Activated CD8-positive, alpha-beta memory T cell treated with anti-CD3 and anti-CD28 coated beads, Interleukin-2, amount 10 ng/mL, durations not matched to agents 7 days and 5 days (primary cell): ENCODE measurements at places on chromosomes 2 and 18.

DNA sequence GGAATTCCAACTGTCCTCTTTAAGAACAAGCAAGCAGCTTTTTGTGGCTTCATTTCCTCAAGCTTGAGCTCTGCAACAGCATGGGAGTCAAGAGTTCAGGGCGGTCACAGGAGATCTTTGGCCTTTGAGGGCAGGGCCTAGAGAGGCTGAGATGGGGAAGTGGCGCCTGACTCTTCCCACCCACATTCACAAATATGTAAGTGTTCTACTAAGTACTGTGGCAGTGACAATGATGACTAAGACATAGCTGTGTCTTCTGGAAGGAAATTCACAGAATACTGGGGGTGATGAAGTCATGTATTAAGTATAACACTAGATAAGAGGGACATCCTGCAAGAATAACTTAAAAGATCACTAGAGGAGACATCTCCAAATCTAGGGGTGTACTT lies 15.0 kb downstream of the RND3 start:
- no peak for DNase-seq

DNA sequence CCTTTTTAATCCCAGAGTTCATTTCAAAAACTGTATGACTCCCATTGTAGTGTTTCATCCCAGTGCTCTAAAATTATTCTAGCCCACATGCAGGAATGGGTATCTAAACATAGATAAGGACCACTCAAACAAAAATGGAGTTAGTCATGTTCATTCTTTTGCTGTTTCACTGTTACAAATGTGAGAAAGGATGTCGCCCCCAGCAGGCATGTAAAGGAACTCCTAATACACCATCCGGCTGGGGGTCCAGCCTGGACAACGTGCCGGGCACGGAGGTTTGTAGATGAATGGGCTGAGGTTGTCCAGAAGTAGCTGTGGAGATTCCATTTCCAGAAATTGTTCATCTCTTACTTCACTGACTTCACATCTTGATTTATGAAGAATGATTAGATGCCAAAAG lies 101.9 kb upstream of the RAB12 start:
- no peak for DNase-seq

- DNase-seq = no peak
Measured at GRCh38 chr2:11456251-11456650, 9.7 kb downstream of the E2F6 start.

- DNase-seq = no peak
Measured at GRCh38 chr18:79397830-79398761, 2.4 kb downstream of the NFATC1 start.

DNA sequence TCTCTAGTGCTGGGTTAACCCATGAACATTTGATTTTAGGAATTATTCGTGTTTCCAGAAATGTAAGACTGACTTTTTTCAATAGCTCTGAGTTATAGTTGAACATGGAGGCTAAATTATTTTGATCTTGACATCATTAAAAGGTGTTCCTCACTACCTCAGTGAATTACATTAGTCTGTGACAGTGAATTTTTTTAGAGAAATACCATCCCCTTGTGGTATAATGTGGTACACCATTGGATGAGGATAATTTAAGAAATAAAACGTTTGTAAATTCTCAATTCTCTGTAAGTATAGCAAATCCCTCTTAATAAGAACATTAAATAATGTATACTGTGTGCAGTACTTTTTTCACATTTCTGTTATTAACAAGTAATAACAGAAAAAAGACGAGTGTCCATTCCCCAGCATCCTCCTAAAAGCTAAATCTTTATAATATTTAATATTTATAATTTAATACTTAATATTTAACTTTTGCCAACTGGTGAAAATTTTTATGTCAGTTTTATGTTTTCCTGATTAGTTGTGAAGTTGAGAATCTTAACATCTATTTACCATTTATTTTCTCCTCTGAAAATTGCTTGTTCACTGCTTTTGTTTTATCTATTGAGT lies 70.3 kb upstream of the CWC22 start:
- DNase-seq = no peak

DNA sequence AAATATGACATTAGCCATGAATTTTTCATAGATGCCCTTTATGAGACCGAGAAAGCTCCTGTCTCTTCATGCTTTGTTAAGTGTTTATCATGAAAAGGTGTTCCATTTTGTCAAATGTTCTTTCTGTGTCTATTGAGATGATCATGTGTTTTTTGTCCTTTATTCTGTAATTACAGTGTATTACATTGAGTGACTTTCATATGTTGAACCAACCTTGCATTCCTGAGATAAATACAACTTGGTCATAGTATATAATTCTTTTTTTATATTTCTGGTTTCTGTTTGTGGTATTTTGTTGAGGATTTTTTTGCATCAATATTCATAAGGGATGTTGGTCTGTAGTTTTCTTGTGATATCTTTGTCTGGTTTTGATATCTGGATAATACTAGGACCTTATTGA lies 52.9 kb upstream of the HPCAL1 start:
- no peak for DNase-seq

- DNase-seq = no peak
Measured at GRCh38 chr2:154207288-154208047, 335.7 kb downstream of the GALNT13 start.

- DNase-seq = no peak
Measured at GRCh38 chr2:104433657-104434056, 420.3 kb upstream of the POU3F3 start.

DNA sequence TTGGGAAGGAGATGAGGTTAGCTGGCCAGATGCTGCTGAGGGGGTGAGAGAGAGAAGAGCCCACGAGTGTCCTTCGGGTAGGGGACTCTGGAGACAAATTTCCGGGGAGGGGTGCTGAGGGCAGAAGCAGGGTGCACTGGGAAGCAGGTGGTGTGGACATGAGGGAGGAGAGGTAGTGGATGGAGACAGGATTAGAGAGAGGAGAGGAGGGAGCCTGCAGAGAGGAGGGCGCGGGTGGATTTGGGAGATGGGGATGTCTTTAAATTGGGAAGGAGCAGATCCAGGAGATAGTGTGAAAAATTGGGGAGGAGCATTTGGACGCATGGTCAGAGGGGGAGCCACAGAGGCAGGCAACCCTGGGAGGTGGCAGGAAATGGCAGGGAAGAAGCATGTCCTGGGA lies 154.7 kb downstream of the DYSF start:
- no peak for DNase-seq
